NCI-H187 (cell line): ENCODE measurements at places on chromosomes 16 and 17.

- no peak for DNase-seq
Measured at GRCh38 chr16:55943267-55943666, 68.1 kb upstream of the CES5A start.

DNA sequence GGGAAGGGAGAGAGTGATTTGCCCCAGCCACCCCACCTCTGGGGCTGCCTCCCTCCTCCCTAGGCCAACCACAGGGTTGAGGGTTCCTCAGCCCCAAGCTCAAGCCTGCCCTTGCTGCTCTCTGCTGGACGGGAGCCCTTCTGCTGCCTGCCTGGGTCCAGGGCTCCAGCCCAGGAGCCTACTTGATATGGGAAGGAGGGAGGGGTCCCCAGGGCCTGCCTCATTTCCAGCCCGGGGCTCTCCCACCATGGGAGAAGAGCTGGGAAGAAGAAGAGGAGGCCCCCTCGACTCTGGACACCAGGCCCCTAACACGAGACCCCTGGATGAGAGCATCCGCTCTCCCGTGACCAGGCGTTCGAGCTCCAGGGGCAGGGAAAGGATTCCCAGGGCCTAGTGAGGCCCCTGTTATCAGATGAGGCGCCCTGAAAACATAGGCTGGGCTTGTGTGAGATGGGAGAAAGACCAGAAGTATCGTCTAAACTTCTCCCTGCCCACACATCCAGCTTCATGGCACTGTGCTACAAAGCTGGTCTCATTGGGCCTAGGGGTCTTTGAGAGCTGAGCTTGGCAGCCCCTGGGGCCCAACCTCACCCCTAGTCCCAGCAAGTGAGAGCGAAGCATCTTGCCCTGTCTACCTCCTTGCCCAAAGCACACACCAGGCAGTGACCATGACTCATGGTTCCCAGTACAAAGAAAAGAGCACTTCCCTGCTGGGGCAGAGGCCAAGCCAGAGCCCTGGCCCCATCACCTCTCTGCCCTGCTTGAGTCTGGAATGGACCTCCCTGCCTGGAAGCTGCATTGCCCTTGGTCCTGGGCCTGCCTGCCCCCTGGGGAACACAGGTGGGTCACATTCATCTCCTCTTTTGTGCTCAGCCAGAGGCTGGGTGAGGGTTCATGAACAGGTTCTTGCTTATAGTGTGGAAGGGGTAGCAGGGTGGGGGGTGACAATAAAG, 987 bp downstream of the SLC16A5 start:
- no peak for DNase-seq

DNA sequence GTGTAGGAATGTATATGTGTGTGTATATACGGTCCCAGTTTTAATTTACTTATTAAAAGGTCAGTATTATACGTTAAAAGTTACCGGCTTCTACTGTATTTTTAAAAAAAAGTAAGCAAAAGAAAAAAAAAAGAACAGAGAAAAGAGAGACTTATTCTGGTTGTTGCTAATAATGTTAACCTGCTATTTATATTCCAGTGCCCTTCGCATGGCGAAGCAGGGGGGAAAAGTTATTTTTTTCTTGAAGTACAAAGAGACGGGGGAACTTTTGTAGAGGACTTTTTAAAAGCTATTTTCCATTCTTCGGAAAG, 1.6 kb downstream of the NOG start:
- DNase-seq = no peak

DNA sequence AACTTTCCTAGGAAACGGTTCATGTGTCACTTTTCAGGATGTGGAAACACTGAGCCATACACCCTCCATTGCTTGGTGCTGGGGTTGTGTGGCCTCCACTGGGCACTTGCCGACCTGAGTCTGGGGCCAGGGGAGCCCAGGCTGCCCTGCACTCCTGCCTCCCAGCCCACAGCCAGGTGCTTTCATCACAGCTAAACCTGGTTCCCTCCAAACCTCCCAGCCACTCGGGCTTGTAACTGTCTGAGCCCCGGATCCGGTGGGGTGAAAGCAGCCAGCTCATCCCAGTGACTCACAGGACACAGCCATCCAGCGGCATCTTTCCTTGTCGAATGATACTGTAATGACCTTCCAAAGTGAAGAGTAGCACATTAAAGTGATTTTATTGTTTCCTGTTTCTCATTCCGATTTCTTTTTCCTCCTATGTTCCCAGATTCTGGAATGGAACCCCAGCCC, 19.8 kb downstream of the CARHSP1 start:
- no peak for DNase-seq

- DNase-seq = no peak
Measured at GRCh38 chr16:84617041-84617790, 662 bp downstream of the COTL1 start.
